ENCODE measurements at places on chromosomes 3 and 15. TPM values are rescaled to one million over a fixed set of nuclear protein-coding genes. Genes with fewer than 3 reads are reported as not detected.

Gene GPR149
- total RNA-seq = not detected

Gene LDHAL6B
- total RNA-seq = not detected

Gene KCNMB3
- total RNA-seq = 0.94 TPM

Gene PLA2G4E
- total RNA-seq = not detected

Gene SCAANT1
- not detected for total RNA-seq

Gene PLSCR5
- total RNA-seq = not detected

Gene TTC21A
- total RNA-seq = 4.8 TPM

Gene LYZL4
- not detected for total RNA-seq

Gene ITIH4
- total RNA-seq = 1.7 TPM

Gene GOLGA6L7
- total RNA-seq = not detected
